Activated CD8-positive, alpha-beta memory T cell treated with anti-CD3 and anti-CD28 coated beads for 4 hours (primary cell): ENCODE measurements at places on chromosomes 4 and X.
A peak's percentile ranks its signal among the peaks of the same experiment; 100 is the strongest.

DNA sequence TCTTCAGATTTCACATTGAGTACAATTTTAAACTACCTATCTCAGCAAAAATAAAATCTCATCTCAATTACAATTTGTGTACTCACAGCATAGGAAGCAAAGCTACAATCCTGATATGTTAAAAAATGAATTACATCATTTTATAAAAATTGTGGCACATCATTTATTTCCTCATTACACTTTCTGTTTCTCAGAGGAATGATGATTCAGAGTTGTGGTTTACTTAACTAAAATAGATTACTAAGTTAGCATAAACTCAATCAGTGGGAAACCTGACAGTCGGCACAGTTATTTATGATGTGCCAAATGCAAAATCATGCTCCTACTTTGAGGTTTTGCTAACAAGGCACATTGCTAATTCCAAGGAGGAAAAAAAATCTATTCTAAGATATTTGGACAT lies 325.0 kb downstream of the FBXO8 start:
- DNase-seq: no peak

DNA sequence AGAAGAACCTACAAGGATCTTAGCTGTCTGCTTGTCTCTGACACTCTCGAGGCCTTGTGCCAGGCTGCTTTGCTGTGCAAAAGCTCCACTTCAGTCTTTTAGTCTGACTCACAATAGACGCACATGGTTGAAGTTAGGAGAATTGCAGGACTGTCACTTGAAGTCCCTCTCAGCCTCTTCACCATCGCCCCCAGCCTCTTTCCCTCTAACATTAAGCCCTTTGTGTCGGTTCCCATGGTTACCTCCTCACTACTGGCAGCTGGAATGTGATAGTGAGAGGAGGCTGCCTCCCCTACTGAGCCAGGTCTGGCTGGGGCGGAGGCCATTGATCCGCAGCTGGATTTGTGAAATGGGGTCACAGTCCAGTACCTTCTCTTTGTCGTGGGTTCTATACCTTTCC lies 201.8 kb downstream of the SOWAHB start:
- no peak for DNase-seq

- DNase-seq: no peak
Measured at GRCh38 chr4:174940002-174940401, 21.8 kb downstream of the ADAM29 start.

DNA sequence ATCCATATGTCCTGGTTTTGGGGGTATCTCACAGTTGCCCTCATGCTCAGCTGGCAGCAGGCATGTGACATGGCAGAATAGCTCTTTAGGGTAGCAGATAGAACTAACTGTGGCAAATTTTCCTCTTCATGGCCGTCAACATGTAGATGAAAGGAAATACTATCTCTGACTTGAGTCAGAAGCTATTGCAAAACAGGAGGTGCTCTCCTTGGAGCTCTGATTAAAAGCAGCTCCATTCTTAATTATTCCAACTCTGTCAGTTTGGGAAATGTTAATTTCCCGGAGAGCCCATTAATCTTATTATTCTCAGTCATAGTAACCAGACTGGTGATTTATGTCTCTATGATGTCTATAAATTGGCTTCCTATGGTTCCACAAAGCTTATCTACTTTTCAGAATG lies 18.2 kb downstream of the IL13RA1 start:
- no peak for DNase-seq

GRCh38 chr4:7877176-7877575 lies 62.5 kb downstream of the AFAP1 start:
- no peak for DNase-seq

DNA sequence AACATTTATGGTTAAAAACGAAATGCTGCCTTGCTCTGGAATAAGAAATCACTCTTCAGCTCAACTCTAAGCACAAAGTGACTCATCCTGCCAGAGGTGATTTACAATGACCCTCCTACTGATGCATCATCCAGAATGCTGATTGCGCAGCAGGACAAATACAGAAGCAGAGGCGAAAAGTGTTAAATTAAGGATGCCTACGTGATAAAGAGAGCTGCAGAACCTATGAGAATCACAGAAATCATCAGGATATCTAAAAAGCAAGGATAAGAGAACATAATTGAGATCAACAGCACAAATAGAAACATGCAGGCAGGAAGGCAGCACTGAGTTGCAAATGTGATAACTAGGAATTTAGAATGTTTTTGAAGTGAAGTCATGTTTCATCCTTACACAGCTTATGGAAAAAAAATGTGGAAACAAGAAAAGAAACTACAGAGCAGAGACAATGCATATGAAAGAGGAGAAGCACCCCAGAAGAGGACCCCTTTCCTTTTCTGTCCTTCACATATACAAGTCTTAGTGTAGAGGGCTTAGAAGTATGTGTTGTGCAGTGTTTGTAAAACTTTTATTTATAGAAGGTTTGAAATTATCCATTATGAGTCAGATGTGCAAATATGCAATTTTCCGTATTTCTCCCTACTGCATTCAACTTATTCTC lies 188.4 kb downstream of the SLC7A11 start:
- DNase-seq: no peak

- DNase-seq: no peak
Measured at GRCh38 chrX:68989865-68990606, 161.2 kb downstream of the EFNB1 start.

DNA sequence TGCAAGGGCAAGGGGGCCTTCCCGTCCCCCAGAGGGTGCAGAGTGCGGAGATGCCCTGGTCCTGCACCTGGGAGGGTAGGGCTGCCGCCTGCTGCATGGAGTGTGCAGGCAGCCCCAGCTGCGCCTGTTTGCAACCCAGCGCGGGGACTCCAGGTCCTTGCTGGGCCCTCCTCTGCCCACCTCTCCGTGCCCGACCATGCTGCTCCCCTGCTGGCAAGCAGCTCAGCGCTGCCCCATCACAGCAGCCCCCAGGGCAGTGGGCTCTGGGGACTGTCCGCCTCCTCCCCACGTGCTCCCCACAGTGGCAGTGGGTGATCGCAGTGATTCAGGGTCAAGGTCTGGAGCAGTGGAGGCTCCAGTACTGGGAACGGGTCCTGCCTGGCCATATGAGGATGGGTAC lies 5.0 kb upstream of the FBXW7 start:
- no peak for DNase-seq

DNA sequence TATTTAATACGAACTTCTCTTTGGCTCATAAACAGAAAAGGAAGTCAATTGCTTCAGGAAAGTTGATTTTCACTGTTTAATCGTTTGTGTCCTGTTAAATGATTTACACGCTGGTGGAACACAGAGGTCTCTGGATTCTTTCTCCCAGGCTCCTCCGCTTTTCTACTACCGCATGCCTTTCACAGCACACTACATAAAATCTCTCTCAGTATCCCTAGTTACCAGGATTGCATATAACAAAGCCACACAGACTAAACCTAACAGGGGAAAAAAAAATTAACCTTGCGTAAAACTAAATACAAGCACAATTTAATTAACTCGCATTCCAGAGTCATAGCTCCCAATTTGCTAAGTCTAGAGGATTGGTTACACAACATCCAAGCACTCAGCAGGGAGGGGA lies 133.9 kb downstream of the CORIN start:
- DNase-seq: no peak

- peak; percentile 6 for DNase-seq
Measured at GRCh38 chr4:48578132-48578968, 88.3 kb downstream of the ZAR1 start.

GRCh38 chr4:186724864-186725468 lies 1.3 kb upstream of the FAT1 start:
- DNase-seq: no peak

DNA sequence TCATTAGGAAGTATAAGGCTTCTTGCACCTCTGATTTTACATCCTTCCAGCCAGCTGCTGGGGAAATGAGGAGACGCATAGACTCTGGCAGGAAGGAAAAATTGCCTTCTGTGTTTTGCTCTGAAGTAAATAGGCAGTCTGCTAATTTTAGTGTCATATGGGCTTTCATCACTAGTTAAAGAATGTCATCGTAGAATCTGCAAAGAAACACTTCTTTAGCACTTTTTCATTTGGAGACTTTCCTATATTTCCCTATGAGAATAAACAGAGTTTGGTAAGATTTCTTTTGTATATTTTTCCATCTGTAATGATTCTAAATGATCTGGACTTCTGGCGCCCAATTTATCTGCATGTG lies 3.3 kb downstream of the ADGRL3 start:
- no peak for DNase-seq

GRCh38 chr4:66059136-66059535 lies 388.8 kb upstream of the EPHA5 start:
- no peak for DNase-seq

GRCh38 chr4:16055873-16056272 lies 27.9 kb downstream of the PROM1 start:
- DNase-seq: no peak

DNA sequence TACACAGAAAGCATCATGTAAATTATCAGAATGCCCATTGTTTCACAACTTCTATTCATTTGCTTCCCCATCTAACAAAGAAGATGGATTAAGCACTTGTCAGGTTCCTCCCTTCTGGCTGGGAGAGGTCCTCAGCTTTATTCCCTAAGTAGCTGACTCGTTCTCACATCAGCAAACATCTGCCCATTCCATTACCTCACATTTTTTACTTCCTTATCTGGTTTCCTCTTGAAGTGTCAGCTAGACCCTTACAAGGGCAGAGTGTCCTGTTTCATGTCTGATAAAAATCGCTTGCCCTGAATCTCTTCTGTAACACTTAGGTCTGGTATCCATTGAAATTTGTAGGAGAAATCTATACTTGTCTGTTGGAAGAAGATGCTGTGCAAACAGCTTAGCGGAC lies 34.7 kb downstream of the TMPRSS11A start:
- DNase-seq: no peak

- DNase-seq: no peak
Measured at GRCh38 chrX:47572773-47573340, 9.4 kb upstream of the TIMP1 start.

GRCh38 chr4:179671609-179672008 lies 2229.4 kb upstream of the AGA start:
- no peak for DNase-seq
